ENCODE measurements at places on chromosomes 7 and 10. TPM values are rescaled to one million over a fixed set of nuclear protein-coding genes. Genes with fewer than 3 reads are reported as not detected.
A peak's percentile ranks its signal among the peaks of the same experiment; 100 is the strongest.

The OR2A7 gene
- total RNA-seq, result 0.51 TPM

The PDE6C gene
- not detected for total RNA-seq

The NUTM2A gene
- total RNA-seq, result 1.9 TPM

GRCh38 chr10:21722209-21722608 lies 188.2 kb downstream of the MLLT10 start:
- no peak for DNase-seq

DNA sequence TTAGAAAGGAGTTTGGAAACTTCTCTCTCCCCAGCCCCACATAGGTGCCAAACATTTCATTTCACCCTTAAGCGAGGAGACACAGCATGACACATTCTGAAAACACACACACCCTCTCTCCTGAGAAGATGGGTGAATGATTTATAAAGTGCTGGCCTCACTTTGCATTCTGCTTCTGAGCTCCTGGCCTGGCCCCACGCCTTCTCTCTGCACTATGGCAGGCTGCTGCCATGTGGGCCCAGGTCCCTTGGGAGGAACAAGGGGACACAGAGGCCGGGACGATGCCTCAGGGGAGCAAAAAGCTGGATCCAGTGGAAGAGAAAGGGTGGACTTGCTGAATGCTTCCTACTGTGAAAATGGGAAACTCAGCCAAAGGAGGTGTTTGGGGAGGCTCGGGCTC lies 56.0 kb downstream of the CPXM2 start:
- DNase-seq, result no peak

- peak; percentile 48 for DNase-seq
Measured at GRCh38 chr7:157502701-157503111, 165.9 kb downstream of the DNAJB6 start.

GRCh38 chr10:67527351-67527750 lies 168.6 kb downstream of the CTNNA3 start:
- DNase-seq, result no peak

All from Right ventricle myocardium superior (tissue), 1 donor.